ENCODE measurements at places on chromosomes 16 and 17. TPM values are rescaled to one million over a fixed set of nuclear protein-coding genes. Genes with fewer than 3 reads are reported as not detected.
A peak's percentile ranks its signal among the peaks of the same experiment; 100 is the strongest.

GRCh38 chr17:78151514-78152008 lies 5.4 kb downstream of the C17orf99 start:
- no peaks in the 10 kb centered on the region for H3K36me3 ChIP-seq
- H3K4me3 ChIP-seq = no peak overlapping the region

GRCh38 chr17:37761961-37762360 lies 17.1 kb upstream of the HNF1B start:
- no peaks in the 10 kb centered on the region for H3K36me3 ChIP-seq

DNA sequence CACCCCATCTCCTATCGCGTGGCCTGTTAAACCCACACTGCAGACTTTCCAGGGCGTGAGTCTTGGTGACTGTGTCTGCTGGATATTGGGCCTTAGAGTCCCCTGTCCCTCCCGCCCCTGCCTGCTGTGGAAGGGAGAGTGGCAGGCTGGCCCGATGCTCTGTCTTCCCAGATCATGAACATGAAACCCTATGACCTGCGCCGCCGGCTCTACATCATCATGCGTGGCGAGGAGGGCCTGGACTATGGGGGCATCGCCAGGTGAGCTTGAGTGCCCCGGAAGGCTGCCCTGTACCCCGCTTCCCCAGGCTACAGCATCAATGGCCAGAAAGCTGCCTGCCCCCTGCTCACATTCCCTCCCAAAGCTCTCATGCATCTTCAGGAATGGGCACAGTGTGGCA lies 19.5 kb upstream of the CLEC18A start:
- peaks cover 71% of the 10 kb centered on the region for H3K36me3 ChIP-seq
- H3K27me3 ChIP-seq = no peaks in the 10 kb centered on the region
- no peak overlapping the region for H3K27ac ChIP-seq
- no peak for DNase-seq
- peaks cover 21% of the 10 kb centered on the region for H3K4me1 ChIP-seq

DNA sequence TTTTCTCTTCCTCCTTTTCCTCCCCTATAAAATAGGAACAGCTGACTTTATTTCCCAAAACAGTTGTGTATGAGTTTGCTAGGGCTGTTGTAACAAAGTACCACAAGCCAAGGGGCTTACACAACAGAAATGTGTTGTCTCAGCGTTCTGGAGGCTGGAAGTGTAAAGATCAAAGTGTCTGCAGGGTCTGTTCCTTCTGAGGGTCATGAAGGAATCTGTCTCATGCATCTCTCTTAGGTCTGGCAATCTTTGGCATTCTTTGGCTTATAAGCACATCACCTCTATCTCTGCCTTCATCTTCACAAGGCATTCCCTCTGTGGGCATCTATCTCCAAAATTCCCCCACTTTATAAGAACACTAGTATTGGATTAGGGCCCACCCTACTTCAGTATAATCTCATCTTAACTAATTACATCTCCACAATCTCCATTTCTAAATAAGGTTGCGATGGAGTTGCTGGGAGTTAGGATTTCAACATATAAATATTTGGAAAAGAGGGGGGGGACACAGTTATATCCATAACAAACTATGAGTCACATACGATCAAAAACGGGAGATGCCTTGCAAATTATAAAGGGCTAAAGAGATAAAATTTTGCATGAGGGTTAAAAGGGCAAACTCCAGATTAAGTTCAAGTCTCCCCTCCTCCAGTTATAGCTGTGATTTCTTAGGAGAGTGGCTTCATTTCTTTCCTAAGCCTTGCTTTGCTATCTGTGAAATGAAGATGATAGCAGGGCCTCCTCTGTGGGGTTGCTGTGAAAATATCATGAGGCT lies 109.7 kb downstream of the VAT1L start:
- H3K27me3 ChIP-seq = no peaks in the 10 kb centered on the region
- H3K4me3 ChIP-seq = no peak overlapping the region
- H3K27ac ChIP-seq = no peak overlapping the region
- no peak for DNase-seq

DNA sequence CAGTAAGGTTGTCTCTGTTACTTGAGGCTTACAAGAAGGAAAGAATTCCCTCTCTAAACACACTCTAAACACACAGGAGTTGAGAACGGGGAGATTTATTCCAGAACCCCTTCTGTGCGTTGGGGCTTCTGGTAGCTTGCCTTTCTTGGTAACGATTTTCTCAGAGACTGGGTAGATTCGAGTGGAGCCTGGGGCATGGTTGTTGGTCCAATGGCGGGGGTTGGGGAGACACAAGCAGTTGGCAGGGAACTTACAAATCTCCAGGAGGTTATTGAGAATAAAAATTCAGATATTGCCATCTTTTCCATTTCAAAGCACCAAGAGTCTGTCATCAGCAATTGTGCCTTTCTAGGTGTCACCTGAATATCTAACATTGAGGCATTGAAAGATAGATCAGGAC lies 251.7 kb downstream of the CDH13 start:
- no peaks in the 10 kb centered on the region for H3K4me1 ChIP-seq
- no peak overlapping the region for H3K27ac ChIP-seq
- H3K36me3 ChIP-seq = no peaks in the 10 kb centered on the region
- DNase-seq = no peak
- no peak overlapping the region for H3K4me3 ChIP-seq

- no peaks in the 10 kb centered on the region for H3K27me3 ChIP-seq
- peaks cover 2% of the 10 kb centered on the region for H3K4me1 ChIP-seq
- H3K36me3 ChIP-seq = peaks cover 24% of the 10 kb centered on the region
- H3K27ac ChIP-seq = no peak within 1 kb of the TSS
- peak within 1 kb of the TSS; percentile 16 for H3K4me3 ChIP-seq
Measured at GRCh38 chr16:4795181-4795827, at the start of gene SMIM22. Gene SMIM22 (plus strand): TSS chr16:4795369. CDS start chr16:4795735, 366 bp downstream.

DNA sequence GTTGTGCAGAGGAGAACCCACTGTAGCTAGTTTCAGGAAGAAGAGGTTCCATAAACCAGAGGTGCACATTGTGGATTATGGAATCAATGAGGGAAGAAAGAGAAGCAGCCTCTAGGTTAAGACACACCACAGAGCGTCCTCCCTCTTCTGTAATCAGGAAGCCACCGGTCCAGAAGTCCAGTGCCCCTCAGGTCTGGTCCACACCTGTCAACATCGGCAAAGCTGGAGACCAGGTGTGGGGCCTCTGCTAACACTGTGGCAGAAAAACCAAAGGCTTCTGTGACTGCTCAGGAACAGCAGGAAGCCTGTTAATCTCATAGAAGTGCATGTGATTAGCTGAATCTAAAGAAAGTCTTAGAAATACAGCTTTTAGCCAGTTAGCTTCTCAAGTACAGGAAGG lies 23.3 kb downstream of the LIMD2 start:
- DNase-seq = no peak
- no peak overlapping the region for H3K4me3 ChIP-seq
- peaks cover 22% of the 10 kb centered on the region for H3K36me3 ChIP-seq
- no peak overlapping the region for H3K27ac ChIP-seq
- no peaks in the 10 kb centered on the region for H3K27me3 ChIP-seq

DNA sequence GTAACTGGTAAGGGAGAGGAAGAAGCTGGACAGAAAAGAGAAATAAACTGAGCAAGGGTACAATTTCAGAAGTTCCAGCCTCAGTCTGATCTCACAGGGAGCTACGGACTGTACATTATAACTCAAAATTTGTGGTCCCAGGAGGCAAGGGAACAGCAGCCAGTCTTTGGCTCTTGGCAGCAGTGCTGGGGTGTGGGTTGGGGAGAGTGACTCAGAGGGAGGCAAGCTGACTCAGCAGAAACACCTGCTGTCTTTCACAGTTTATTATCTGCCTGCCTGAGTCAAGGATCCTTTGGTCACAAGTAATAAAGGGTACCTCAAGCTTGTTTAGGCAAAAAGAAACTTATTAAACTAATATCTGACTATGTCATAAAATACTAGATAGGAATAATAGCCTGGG lies 73.5 kb upstream of the KIF2B start:
- no peaks in the 10 kb centered on the region for H3K36me3 ChIP-seq
- DNase-seq = no peak
- H3K4me3 ChIP-seq = no peak overlapping the region
- H3K4me1 ChIP-seq = peaks cover 9% of the 10 kb centered on the region

- DNase-seq = no peak
- H3K36me3 ChIP-seq = no peaks in the 10 kb centered on the region
- H3K4me1 ChIP-seq = peaks cover 39% of the 10 kb centered on the region
- peak overlapping the region; percentile 31 for H3K4me3 ChIP-seq
- H3K27ac ChIP-seq = peak overlapping the region; percentile 88
Measured at GRCh38 chr16:79767421-79768275, 167.1 kb upstream of the MAF start.

- H3K4me1 ChIP-seq = peaks cover 3% of the 10 kb centered on the region
- H3K36me3 ChIP-seq = no peaks in the 10 kb centered on the region
- no peak for DNase-seq
- no peaks in the 10 kb centered on the region for H3K27me3 ChIP-seq
Measured at GRCh38 chr17:72985882-72986720, 106.4 kb downstream of the SLC39A11 start.

- no peaks in the 10 kb centered on the region for H3K36me3 ChIP-seq
- peaks cover 16% of the 10 kb centered on the region for H3K4me1 ChIP-seq
- no peak overlapping the region for H3K27ac ChIP-seq
- no peak overlapping the region for H3K4me3 ChIP-seq
- H3K27me3 ChIP-seq = no peaks in the 10 kb centered on the region
Measured at GRCh38 chr16:47480410-47480809, 19.3 kb downstream of the PHKB start.

DNA sequence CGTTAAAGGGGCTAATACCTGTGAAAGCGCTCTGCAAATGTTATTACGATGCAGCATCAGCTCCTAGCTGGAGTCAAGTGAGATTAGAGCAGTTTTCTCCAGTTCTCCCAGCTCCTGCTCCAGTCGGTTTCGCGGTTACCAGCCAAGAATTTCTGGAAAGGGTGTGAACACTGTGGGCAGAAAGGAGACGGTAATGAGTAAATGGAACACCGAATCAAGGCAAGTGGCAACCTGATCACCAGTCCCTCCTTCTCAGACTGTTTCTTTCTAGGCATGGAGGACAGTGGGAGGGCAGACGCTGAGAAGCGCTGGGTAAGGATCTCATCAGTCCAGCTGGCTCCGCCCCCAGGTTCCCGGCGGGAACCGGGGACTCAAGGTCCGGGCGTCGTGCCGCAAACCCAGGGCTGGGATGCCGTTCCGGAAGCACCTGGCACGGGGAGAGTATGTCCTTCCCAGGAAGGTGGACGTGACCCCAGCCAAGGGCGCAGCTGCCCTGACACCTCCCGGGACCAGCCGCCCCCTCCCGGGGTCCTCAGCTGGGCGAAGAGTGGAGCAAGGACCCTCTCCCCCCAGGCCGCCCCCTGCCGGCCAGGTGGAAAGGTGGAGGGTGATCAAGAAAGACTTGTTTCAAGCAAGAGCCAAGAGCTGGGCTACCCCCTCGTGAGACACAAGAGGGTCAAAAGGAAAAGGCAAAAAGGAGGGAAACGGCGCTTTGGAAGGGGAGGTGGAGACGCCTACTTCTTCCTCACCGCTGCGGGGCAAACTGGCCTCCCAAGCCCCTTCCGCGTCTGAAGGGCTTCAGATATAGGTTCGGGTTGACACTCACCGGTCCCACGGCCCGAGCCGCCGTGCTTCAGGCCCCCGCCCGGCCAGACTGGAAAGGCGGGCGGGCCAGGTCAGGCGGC lies 481 bp downstream of the MYO19 start:
- H3K4me3 ChIP-seq = peak overlapping the region; percentile 77
- no peaks in the 10 kb centered on the region for H3K27me3 ChIP-seq
- peaks cover 47% of the 10 kb centered on the region for H3K36me3 ChIP-seq
- peak; percentile 87 for DNase-seq

DNA sequence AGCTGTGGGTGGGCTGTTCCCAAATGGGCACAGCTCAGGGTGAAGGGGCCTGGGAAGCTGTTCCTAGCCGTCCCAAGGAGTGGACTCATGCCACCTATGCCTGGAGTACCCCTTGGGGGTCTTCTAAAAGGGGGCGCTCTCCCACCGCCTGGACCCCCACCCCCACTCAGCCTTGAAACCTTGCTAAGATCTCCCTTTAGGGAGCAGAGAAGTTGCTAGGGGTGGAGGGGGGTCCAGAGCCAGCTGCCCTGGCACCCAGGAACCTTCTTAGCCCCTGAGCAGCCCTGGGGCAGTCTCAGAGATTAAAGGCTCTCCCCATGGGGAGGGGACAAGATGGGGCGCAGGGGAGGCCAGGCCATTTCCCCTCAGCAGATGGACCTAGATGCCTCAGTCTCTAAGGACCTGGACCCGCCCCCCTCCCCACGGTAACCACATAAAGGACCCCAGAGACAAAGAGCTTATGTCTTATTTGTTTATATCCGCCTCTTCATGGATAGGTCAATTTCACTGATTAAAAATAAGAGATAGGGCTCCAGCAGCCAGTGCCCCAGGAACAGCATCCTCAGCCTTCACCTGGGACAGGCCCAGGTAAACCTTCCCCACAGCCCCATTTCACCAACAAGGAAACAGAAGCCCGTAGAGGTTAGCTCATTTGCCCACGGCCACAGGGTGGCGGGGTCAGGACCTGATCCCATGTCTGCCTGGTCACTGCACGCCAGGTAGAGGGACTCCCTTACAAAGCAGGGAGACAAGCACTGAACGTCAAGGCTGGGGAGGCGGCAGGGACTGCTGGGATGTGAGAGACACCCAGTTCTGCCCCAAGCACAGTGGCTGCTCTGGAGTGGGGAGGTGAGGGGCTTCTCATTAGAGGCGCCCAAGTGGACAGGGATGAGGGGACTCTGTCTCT lies 3.4 kb downstream of the MTSS2 start:
- no peak for DNase-seq
- peaks cover 70% of the 10 kb centered on the region for H3K4me1 ChIP-seq
- no peaks in the 10 kb centered on the region for H3K27me3 ChIP-seq
- peak overlapping the region; percentile 70 for H3K27ac ChIP-seq
- peaks cover 30% of the 10 kb centered on the region for H3K36me3 ChIP-seq
- H3K4me3 ChIP-seq = peak overlapping the region; percentile 24

DNA sequence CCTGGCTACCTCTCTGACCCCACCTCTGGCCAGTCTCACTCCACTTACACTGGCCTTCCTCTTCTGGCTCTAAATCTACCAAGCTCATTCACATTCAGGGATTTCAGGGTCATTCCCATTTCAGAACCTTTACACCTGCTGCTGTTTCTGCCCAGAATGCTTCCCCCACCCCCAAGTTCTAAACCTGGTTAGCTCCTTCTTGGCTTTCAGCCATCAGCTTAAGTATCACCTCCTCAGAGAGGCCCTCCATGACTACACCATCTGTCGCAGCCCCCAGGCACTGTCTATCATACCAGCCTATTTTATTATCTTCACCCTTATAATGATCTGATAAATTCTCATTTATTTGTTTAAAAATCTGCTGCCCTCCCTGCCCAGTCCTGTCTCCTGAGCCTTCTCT lies 23.3 kb upstream of the NGFR start:
- no peaks in the 10 kb centered on the region for H3K36me3 ChIP-seq
- peaks cover 56% of the 10 kb centered on the region for H3K27me3 ChIP-seq
- peaks cover 17% of the 10 kb centered on the region for H3K4me1 ChIP-seq
- no peak overlapping the region for H3K4me3 ChIP-seq
- DNase-seq = no peak

Gene PAQR4
- 11.3 TPM for total RNA-seq

Gene KRT27
- 28.8 TPM for total RNA-seq

Gene KRTAP16-1
- 4.0 TPM for total RNA-seq

Gene DPEP3
- total RNA-seq = not detected

Gene CHST6
- 0.73 TPM for total RNA-seq

Data from suprapubic skin (tissue), 4 donors.